ENCODE measurements at places on chromosomes 2 and 18.

DNA sequence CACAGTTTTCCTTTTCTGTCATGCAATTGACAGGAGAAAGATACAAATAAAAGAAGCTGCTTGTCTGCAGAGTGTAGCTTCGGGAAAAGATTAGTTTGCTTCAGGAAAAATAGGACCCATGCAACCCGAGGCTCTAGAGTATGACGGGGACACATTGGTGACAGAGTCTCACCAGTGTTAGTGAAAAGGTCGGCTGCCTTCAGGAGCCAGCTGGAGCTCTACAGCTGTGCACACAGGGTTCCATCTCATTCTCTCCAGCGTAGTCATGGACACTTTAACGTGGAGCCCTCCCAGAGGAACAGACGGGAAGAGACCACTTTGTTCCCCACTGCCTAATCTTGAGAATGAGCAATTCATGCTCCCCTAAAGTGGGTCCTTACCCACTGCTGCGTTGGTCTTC lies 42.9 kb downstream of the FECH start:
- DNase-seq = no peak

- DNase-seq = no peak
These were observed 56.9 kb downstream of the MCFD2 start for GRCh38 chr2:46858702-46859090.

GRCh38 chr2:150571121-150571520 lies 83.7 kb upstream of the RND3 start:
- DNase-seq = no peak

- DNase-seq = peak; percentile 91
These were observed 15.0 kb downstream of the HS1BP3 start for GRCh38 chr2:20635675-20636584.

- DNase-seq = no peak
These were observed 77.9 kb downstream of the EML6 start for GRCh38 chr2:54801352-54801751.

DNA sequence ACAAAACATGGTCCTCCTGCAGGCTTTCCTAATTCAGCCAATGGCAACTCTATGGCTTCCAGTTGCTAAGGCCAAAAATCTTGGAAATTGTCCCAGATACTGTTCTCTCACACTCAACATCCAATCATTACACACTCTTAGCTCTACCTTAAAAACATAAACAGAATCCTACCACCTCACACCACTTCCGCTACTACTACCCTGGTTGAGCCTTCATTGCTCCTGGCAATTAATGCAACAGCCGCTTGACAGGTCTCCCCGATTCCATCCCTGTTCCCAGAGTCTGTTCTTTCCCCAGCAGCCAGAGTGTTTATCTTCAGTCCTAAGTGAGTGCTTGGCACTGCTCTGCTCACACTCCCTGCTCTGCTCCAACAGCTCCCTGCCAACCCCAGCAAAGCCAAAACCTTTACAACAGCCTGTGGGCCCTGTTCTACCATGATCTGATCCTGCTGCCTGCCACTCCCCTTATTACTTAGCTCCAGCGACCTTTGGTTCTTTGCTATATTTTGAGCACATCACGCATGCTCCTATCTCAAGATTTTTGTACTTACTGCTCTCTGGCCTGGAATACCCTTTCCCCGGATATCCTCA lies 67.5 kb upstream of the AMMECR1L start:
- no peak for DNase-seq

GRCh38 chr2:48677450-48677849 lies 59.8 kb downstream of the GTF2A1L start:
- DNase-seq = no peak

DNA sequence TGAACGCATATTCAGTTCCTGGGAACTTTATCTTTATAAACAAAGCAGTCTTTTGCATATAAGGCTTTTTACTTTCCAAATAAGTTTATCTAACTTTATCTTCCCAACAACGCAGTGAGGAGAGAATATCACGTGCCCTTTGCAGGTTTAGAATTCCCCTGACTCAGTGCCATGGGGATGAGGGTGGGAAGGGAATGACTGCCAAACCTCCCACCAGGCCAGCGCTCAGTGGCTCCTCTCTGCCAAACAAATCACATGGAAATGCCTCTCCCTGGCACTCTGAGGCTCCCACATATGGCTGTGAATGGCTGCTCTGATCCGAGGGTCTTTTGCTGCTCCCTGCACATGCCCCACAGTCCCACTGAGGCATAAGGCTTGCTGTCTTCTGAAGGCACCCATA lies 158.3 kb downstream of the DNAH6 start:
- no peak for DNase-seq

DNA sequence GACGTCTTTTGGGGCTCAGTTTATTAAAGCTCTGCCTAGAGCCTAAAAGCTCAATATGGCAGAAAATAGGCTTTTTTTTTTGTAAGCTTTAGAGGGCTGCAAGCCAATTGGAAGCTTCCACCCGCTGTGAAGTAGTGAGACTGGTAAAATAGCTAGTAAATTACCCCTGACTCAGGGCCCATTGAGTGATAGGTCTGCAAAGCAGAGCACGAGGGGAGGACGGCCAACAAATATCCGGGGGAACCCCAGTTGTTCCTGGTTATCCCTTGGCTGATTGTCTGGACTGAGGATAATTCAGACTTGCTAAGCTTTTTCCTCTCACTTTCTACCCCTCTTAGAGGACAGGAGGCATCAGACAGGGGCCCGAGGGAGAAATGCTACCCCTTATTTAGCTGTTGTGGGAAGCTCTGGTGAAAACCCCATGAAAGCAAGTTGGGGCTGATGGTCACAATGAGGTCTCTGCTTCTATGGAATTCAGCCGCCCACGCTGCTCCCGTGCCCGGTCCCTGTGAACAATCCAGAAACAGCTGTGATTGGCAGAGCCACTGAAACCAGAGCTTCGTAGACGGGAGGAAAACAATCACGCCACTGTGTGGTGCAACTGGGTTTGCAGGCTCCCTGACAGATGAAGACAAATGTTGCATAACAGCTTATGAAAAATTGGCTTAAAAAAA lies 141.9 kb upstream of the LGALSL start:
- peak; percentile 65 for DNase-seq

GRCh38 chr2:126653761-126654160 lies 2.2 kb upstream of the GYPC start:
- DNase-seq = no peak

DNA sequence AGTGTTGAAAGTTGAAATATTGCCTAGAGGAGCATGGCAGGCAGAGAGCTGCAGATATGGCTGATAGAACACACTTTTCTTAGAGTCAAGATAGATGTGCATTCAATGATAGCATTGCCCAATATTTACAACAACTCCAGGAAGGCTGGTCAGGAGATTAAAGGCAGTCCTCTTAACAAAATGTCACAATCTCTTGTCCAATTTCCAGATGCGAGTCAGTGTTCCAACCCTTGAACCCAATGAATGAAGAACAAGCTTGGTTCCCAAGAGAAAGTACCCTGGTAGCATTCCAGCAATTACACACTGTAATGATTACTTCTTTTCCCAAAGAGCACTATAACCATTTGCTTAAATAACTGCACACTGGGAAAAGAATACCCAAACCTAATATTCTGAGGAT lies 839.4 kb upstream of the VRK2 start:
- no peak for DNase-seq

DNA sequence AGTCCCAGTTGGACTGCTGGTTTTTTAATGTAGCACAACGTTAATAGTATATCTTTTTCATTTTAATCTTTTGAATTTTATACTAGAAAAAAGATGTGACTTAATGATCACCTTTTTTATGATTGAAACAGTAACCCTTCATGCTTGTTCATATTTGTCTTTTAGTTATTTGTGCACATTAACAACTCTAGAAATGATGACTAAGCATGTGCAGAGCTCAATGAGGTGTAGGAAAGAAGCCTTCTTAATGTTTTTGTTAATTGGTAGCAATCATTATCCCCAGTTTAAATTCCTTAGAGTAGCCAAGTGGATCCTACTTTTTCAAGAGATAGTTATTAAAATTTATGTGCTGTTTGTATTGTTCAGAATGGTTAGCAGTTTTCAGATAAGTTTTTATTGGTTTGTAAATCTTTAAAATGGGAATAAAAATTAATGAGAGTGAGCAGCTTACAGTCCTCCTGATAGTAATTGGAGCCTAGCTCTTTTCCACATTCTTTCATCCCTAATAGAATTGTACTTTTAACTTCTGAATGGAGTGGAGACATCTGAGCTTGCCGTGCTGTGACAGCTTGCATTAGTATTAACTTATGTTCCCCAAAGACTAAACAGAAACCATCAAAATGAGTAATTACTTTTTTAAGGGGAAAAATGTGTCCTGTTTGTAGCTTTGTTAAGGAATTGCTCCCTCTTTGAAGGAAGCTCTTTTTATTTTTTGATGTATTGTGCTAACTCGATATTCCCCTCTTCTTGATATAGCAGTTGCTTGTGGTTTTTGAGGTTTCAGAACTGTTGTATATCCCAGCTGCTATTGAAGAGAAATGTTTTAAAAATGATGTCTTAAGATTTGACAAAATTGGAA lies 17.3 kb downstream of the PIK3C3 start:
- no peak for DNase-seq

DNA sequence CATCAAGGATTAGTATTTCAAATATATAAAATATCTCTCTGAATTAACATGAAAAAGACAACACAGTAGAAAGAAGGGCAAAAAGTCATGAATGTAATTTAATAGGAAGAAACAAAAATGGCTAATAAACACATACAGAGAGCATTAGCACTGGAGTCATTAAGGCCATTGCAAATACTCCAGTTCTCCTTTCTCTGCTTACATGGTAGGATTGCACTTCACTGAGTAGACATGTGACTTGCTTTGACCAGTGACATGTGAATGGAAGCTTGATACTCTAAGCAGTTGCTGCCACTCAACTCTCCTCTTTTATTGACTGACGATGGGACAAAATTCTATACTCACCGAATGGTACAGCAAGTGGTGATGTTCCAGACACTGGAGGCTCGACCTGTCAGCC lies 153.9 kb upstream of the LGALSL start:
- no peak for DNase-seq

DNA sequence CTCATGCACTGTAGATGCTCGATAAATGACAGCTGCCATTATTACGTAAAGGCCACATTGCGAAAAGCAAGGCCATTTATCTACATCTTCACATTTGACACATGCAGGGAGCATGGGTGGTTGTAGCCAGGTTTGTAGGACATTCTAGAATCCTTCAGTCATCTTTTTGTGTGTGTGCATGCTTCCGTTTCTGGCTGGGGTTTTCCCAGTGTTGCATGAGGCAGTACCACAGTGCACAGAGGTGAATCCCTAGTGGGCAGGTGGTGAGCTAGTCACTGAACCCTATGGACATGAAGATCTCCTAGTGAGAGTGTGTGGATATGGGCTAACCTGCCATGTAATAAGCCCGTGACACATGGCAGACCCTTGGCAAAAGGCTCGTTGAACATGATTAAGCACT lies 151.8 kb upstream of the SLC14A2 start:
- DNase-seq = no peak

DNA sequence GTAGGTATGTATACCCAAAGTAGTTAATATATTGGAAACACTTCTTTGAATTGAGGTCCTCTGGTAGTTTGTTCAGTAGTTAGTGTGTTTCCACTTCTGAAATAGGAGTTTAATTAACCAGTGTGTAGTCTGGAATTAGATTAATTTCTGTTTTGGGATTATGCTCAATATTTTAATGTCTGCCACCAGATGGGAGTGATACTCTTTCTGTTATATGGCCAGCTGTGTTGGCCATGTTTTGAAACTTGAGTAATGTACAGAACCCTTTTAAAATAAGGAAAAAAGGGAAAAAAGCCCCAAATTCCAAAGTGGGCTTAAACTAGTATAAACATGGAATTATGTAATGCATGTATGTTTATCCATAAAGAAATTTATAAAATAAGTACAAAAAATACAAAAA lies 147.7 kb downstream of the CTNNA2 start:
- no peak for DNase-seq

- DNase-seq = no peak
These were observed 8.6 kb upstream of the ANO7 start for GRCh38 chr2:241179899-241180298.

GRCh38 chr2:11500702-11501303 lies 33.0 kb upstream of the GREB1 start:
- DNase-seq = no peak

DNA sequence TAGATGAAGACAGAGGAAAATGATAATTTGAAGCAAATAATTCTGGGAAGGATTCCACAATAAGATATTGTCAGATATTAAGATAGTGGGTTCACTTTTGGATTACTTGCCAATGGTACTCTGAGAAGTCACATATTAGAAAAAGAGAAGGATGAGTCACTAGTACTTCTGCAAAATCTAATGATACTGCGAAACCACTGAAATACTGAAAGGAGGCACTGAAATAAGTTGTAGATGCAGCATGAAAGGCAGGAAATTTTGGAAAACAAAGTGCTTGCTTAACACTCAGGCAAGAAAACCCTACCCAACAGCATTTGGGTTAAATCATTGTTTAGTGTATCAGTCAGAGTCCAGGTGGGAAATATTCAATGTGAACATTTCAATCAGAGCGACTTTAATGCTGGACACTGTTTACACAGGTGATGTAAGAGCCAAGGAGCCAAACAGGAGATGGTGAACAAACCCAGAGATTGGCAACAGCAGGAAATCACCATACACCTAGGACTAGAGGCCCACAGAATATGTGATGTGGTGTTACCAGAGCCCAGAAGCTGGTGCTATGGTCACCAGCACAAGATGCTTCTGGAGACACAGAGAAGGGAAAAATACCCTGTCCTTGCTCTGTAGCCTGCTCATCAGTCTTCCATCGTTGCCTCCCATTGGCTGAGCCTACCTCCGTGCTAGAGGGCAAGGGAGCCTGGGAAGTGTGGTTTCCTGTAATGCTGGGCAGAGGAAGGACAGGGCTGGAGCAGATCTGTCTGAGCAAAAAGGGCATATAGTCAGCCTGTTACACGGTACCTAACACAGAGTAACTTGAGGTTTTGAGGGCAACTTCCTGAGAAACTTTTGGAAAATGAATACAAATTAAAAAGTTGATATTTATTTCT lies 204.7 kb upstream of the ITGA4 start:
- DNase-seq = no peak

- DNase-seq = peak; percentile 73
These were observed 16.5 kb downstream of the B3GNT7 start for GRCh38 chr2:231411831-231412617.

- no peak for DNase-seq
These were observed 45.5 kb downstream of the OSR1 start for GRCh38 chr2:19312949-19313348.

- DNase-seq = no peak
These were observed 28.1 kb downstream of the CCDC68 start for GRCh38 chr18:54931152-54931551.

DNA sequence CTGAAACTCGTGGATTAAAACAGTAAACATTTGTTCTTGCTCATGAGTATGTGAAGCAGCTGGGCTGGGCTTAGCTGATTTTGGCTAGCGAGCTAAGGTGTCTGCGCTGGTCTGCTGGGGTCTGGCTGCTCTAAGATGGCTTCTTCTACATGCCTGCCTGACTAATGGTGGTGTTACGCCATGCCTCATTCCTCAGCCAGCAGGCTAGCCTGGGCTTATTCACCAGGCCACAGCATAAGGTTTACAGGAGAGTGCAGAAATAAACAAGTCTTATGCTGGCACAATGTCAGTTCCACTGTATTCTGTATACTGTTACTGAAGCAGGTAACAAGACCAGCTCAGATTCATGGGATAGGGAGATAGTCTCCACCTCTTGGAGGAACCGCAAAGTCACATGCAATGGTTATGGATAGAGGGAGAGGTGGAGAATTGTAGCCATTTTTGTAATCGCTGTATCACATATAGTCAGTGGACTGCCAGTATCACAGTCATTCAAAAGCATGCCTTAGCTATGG lies 80.0 kb downstream of the RHBDD1 start:
- no peak for DNase-seq
